ENCODE measurements at places on chromosomes 2 and 18.

DNA sequence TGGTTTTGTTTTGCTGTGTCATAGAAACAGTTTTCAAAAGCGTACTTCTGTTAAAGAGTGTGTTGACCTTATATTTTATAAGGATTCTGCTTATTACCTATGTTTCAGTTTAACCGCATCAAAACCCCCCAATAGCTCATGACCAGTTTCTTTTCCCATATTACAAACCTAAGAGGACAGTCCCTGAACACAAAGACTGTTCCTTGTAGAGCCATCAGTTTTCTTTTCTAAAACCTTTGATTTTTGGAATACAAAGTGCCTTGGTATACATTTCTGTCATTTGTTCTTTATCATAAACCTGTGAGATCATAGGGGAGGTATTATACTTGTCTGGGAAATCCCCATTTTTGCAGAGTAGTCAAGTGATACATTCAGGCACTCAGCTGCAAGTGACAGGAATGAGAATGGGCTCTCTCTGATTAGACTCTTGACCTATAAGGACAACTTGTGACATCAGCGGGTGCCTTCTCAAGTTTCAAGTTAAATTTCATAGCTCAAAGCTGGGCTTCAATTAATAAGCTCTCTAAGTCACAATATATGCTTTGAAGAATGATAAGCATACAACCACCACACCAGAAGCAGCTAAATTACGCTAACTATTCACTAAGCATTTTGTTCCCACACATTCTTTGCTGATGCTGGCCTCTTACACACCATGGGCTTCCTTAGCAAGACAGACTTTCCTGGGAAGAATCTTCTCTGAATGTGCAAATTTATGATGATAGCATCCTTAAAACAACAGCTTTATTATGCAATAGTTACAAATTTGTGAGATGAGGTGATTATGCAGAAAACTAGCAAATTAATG lies 97.5 kb upstream of the CD302 start:
- DNase-seq = no peak

GRCh38 chr2:197996583-197996982 lies 192.2 kb downstream of the PLCL1 start:
- no peak for DNase-seq

GRCh38 chr18:148841-149240 lies 9.5 kb upstream of the USP14 start:
- no peak for DNase-seq

DNA sequence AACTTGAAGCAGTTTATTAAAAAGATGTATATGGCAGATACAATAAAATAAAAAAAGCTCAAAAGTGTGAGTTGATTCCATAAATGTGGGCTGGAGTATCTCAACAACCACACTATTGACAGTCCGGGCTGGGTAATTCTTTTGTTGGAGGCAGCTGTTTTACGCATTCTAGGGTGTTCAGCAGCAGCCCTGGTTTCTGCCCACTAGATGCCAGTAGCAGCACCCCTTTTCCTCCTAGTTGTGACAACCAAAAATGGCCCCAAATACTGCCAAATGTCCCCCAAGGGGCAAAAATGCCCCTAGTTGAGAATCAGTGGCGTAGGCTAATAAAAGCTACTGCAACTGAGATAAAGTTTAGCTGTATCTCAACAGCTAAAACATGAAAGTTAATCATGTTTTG lies 44.8 kb downstream of the CHMP3 start:
- peak; percentile 69 for DNase-seq

DNA sequence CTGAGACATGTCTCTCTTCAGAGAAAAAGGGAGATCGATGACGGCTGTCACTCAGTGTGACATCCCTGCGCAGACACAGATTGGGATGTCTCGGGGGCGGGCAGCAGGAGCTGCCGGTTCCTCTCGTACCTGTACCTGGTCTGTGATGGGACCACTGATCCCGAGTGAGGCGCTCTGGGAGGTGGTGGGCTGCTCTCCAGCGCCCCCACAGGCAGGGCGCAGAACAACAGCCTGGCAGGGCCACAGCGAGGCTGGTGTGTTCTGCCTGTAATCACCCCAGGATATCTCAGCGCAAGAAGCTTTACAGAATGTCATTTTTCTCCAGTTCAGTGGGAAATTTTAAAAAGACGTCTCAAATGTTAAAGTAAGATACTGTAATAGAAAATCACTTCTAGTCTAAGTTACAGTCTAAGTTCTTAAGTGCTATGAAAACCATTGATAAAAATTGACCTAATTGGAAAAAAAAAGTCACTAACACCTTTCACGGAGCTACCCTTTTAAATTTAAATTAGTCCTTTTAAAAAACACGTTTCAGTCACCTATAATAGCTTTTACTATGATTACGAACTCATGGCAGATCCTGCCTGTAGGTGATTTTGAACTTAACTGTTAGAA lies 189.8 kb downstream of the SNTG2 start:
- no peak for DNase-seq

GRCh38 chr2:191691016-191691735 lies 13.2 kb downstream of the NABP1 start:
- peak; percentile 32 for DNase-seq

GRCh38 chr2:196284144-196284844 lies 112.9 kb upstream of the STK17B start:
- DNase-seq = no peak

DNA sequence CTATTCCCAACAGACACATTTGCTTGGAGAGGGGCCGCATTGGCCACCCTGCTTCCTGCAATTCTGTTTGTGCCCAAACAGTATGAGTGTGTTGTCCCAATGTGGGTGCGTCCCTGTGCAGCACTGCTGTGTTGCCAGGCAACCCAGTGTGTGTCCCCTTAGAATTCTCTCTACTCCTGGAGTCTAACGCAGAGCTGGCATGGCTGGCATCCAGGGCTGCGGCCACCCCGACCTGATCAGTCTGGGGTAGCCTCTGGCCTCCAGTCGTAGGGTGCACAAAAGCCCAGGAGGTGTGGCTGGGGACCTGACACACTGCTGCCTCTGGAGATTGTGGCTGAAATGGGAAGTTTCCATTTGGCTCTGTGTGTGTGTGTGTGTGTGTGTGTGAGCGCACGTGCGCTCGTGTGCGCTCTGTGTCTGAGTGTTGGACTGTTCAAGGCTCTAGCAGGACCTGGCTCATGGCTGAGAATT lies 48.0 kb downstream of the TEX44 start:
- DNase-seq = peak; percentile 57

- DNase-seq = no peak
Measured at GRCh38 chr2:166841679-166842078, 46.6 kb upstream of the XIRP2 start.

GRCh38 chr2:199163613-199164458 lies 293.9 kb downstream of the SATB2 start:
- no peak for DNase-seq

GRCh38 chr2:233982421-233983121 lies 65.4 kb downstream of the TRPM8 start:
- no peak for DNase-seq

DNA sequence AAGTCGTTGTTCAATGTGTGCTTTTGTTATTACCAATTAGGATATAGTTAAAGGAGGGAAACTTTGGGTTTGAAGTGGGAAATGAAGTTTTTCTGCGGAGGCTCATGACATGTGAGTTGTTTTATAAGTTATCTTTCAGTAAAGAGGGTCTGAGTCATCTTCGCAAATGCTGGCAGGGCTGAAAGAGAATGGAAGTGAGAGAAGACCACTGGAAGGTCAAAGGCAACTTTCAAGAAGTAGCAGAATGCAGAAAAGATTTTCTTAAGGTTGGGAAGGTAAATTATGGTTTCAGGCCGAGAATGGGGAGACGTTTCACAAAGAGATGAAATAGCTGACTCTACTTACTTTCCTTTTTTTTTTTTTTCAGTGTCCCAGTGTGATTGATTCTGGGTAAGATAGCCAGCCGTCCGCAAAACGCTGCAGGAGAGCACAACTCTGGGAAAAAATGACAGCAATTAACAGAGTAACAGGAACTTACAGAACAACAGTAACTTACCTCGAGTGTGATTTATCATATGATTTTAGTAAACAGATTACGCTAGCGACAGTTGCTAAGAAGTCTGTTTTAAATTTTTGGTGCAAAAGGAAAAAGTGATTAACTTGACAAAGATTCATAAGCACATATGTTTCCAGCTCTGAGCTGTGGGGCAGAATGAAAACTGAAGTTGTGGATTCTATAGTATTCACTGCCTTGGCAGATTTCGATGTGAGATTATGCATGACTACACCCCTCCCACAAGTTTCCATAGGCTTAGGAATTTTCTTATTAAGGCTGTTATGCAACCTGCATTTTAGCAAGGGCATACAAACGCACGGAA lies 46.8 kb upstream of the ACTR3 start:
- DNase-seq = peak; percentile 28

DNA sequence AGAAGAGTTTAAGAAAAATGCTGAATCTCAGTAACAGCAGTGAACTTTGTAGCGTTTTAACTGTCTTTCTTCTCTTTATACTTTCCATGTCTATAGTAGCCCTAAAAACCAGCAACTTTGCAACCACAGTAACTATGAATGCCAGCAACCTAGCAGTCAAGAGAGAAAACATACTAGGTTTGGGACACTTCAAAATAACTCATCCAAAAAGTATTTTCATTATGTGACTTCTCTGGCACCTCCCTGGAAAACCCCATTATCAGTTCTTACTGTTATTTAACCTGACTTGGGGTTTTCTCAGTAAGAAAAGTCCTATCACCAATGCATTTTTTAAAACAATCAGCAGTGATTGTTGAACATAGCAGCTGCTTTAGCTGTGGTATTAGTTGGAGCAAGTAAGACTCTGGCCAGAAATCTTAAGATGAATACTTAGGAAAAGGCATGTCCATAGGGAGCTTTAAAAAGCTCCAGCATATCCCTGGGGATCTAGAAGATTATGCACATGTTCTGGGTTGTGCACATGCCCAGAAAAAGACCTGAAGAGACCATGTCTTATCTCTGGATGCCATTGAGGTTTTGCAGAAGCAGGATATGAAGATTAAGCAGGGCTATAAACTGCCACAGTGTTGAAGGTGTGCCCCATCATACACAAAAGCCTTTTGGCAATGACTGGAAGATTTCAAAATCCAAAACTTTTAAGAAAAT lies 411.3 kb downstream of the CMPK2 start:
- no peak for DNase-seq

DNA sequence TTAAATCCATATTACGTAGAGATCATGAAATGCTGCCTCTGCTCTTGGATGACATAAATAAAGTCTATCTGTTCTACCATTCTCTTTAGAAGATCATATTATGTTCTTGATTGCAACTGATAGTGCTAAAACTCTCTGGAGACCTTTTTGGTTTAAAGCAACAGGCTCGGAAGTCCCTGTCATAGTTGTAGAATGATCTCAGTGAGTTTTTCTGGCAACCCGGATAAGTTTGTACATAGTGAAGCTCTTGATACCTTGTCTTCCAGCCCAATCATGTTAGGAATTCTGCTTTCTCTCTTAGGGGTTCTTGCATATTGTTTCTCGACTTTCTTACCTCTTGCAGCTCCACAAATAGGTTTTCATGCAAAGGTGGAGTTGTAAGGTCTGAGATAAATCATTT lies 156.1 kb downstream of the TTC27 start:
- DNase-seq = no peak

DNA sequence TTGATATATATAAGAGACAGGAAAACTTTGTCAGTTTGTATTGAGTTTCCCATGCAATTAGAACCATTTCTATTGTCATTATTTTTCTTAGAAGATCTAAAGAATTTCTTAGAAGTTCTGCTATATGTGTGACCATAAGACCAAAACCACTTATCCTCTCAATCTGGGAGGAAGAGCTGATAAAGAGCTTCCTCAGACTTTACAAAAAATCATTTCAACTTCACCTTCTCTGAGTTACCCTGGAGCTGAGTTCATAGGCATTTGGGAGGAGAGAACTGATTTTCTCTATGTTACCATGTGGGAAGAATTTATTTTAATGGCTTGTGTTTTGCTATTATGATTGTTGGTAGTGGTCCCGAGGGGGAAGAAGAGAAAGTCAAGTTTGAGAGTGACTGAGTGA lies 329.3 kb downstream of the GPD2 start:
- no peak for DNase-seq

- peak; percentile 78 for DNase-seq
Measured at GRCh38 chr18:63848159-63848558, 39.3 kb upstream of the SERPINB2 start.

All from stomach (tissue), 19 donors.